Gastroesophageal sphincter (tissue), 4 donors: ENCODE measurements at places on chromosomes 1 and 21.
A peak's percentile ranks its signal among the peaks of the same experiment; 100 is the strongest.

- ATAC-seq: no peak
Observed at GRCh38 chr1:94821636-94822305, 1.6 kb downstream of the SLC44A3 start.

DNA sequence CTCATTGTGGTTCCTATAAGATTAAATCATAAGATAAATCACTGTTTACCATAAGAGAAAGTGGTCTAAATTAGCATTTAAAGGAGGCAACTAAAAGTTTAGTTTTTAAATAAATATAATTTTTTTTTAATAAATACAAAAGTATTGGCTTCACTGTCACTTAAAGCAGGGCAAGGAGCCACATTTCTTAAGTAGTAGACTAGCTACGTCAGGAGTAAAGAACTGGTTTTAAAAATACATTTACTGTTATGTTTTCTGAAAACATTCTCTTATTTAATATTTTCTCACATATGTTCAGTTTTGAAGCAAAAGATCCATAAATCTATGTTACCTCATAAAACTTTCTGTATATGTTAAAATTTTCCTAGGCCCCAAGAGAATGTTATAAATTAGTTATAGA is 2.2 kb downstream of the ANGPTL1 start:
- ATAC-seq: no peak

DNA sequence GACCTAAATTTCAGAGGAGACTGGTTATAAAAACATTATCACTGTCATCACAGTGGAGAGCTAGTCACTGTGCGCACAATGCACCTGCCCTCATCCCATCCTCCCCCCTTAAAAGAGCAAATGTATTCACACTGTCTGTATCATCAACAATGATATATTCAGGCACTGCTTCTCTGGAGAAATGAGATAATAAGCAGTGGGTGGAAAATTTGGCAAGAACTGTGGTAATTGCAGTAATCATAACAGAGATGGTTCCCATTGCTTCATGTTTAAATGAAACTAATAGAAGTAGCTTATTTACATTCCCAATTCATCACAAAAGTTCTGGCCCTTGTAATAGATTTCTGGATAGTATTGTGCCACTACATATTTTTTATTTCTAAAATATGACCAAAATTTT is 867.4 kb upstream of the ADGRL2 start:
- no peak for ATAC-seq

DNA sequence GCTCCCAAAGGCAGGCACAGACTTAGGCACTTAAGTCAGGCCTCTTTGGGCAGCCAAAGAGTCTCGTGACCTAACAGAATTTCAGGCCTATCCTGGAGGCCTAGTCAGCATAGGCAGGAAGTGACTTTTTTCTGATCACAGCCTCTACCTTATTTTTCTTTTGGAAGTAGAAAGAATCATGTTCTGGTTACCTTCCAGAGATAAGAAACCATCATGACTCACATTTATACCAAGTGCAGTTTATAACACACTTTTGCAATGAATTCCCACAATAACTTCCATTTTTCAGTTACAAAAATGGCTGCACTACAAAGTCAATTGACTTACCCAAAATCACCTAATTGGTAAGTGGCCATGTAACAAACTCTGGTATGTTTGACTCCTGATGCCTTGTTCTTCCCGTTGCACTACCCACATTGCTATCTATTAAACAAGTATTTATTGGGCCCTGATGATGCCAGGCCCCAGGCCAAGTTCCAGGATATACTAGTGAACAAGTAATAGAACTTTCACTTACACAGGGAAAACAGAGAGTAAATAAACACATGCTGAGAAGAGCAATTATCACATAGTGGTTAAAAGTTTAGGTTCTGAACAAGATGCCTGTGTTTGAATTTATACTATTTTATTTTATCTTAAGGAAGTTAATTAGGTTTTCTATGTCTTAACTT is 74.3 kb downstream of the SH3GLB1 start:
- ATAC-seq: no peak

- no peak for ATAC-seq
Observed at GRCh38 chr1:190067592-190067991, 410.1 kb downstream of the BRINP3 start.

DNA sequence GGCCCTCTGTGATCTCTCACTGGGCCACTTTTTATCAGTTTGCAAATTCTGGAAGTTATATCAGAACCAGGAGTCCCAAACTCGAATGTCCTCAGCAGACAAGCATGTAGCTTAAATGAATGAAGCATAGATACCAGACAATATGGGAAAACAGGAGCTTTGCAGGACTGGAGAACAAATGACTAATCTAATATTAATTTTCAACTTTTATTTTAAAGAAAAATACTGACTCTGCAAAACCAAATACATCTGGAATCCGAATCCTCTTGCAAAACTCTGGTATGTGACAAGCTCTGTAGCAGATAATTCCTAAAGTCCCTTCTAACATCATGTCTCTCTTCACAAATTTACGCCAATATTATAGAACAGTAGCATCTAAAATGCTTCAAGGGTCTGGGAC is 427.4 kb downstream of the TTLL7 start:
- ATAC-seq: no peak

DNA sequence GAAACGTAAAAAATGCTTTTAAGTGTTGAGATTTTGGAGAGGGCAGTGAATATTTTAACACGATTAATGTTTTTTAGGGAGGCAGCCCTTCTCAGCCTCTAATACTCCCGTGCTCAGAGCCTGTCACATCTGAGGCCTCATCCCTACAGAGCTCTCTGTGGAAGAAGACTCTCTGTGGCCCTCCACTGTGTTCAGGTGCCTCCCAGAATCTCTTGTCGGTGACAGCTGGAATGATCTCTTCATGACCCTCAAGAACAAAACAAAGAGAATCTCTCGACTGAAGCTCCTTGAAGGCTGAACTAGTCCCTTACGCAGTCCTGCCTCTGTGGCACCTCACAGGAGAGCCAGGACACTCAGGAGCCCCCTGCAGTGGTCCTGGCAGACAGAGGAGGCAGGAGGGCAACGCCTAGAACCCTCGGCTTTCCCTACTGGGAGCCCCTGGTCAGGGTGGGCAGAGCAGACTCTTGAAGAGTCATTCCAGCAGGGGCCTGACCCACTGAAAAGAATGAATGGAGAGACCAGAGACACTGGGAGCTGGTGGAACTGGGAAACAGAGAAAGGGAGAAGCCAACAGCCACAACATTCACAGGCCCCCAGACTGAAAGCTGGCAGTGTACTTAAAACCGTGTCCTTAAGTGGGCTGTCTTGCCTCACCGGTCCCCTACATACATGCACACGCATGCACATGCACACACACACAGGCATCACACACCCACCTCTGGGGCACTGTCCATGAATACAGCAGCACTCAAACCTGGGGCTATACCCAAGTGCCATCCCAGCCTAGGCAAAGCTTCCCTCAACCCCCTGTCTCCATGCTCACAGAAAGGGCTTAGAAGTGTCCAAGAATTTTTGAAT is 67.5 kb upstream of the ANGPTL1 start:
- ATAC-seq: peak; percentile 24

GRCh38 chr1:229664133-229664689 is 38.2 kb downstream of the URB2 start:
- no peak for ATAC-seq

DNA sequence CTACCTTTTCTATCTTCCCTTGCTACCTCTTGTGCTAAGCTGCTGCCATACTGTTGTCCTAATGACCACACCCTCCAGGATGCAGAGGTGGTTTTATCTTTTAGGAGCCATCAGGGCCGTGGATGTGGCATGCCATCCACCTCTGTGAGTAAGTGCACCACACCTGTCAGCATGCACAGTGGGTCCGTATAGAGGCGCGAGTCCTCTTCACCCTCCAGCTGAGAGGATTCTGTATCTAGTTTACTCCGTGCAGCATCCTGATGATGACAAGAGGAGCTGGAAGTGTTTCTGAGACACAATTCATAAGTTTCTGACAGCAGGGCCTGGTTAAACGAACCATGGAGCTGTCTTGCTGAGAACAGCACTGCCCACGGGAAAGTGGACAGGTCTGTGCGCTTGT is 11.2 kb downstream of the FAM3B start:
- ATAC-seq: no peak

- no peak for ATAC-seq
Observed at GRCh38 chr1:233606813-233607212, 7.1 kb upstream of the KCNK1 start.

DNA sequence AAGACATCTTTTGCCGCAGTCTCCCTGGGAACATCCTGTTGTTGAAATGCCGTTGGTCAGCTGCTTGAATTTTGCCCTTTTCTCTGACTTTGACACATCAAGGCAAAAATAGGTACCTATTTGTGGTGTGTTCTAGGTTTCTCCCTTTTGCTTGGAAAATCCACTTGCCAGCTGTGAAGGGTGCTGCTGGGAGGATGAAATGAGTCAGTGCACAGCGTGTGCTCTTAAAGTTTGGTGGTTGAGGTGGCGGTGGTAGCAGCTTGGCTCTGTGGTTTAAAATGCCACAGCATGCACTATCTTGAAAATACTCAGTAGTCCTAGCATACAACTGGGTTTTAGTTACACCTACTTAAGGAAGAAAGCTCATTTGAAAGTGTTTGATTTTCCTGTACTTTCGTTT is 183.8 kb downstream of the DHRS3 start:
- ATAC-seq: peak; percentile 57

GRCh38 chr21:31530897-31531705 is 128.4 kb upstream of the SOD1 start:
- ATAC-seq: no peak

GRCh38 chr1:91015794-91016550 is 5.9 kb downstream of the ZNF644 start:
- ATAC-seq: no peak

DNA sequence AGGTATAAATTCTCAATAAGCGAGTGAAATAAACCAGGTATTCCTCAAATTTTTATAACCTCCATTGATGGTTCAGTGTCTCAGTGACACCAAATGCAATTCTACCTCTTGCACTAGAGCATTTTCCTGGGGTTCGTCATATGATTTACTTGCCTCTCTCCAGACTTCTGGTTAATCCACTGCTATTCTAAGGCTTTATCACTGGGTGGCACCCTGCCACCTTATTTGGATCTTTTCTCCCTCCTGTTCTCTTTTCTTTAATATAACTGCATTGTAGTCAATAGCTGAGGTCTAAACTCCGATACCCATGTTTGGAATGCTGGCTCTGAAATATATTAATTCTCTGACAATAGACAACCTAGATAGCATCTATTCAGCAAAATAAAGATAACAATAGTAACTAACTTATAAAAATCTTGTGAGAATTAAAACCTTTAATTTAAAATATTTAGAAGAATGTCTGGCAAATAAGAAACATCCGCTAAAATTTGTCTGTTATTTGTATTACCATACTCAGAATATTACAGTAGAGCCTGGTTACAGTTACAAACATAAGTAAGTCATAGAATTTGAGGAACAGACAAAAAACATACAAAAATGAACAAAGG is 436.4 kb downstream of the PLA2G4A start:
- no peak for ATAC-seq

GRCh38 chr1:43366179-43366578 is 1.6 kb downstream of the ELOVL1 start:
- ATAC-seq: no peak

DNA sequence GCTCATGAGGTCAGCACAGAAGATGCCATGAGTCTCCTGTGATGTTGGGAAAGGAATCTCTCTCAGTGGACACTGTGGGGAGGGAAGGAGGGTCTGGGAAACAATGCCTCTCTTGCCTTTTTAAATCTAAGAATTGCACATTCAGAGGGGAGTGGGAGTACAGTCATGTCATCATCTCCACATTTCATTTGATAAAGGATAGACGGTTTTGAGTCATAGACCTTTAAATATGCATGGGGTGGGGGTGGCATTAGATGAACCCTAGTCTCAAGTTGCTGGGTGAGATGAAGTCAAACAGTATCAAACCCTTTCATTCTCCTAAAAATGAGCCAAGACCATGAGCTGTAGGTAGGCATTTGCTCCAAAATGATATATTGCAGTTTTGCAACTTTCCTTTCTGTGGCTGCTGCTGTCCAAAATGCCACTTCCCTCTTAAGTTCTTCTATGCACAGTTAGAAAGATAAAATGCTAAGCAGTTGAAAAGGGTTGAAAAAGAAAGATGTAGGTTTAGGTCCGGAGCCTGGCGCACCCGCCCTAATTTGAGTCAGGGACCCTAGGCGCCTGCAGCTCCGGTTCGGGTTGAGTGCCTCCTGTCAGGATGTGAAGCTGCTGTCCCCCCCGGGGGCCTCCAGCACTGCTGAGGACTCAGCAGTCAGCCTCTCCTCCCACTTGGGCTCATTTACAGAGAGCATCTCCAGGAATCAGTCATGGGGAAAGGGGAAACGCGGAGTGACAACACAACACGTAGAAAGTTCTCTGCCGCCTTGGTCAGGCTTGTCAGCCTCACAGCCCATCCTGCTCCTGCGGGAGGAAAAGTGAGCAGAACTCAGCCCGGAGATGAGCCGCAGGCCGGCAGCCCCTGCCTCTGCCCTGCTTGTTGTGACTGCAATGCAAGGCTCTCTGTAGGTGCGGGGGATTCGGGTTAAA is 479.3 kb upstream of the RUNX1 start:
- peak; percentile 41 for ATAC-seq

- no peak for ATAC-seq
Observed at GRCh38 chr21:32413697-32414578, 1.4 kb downstream of the EVA1C start.

DNA sequence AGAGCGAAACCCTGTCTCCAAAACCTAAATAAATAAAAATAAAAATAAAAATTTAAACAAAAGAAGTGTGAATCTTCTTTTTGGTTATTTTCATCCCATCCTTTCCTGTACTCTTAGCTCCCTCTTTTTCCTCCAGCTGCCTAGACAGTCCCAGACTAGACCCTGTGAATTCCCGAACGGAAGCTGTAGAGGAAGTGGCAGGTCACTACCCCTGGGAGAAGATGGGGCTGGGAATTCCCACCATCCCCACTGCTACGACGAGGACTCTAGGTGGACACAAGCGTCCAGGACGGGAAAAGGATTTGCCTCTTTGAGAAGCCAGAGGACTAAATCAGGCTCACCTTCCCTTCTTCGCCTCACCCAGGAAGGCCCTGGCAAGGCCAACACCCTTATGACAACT is 12.6 kb downstream of the RHBDL2 start:
- no peak for ATAC-seq

- ATAC-seq: peak; percentile 70
Observed at GRCh38 chr1:208162903-208163302, 81.3 kb downstream of the PLXNA2 start.

DNA sequence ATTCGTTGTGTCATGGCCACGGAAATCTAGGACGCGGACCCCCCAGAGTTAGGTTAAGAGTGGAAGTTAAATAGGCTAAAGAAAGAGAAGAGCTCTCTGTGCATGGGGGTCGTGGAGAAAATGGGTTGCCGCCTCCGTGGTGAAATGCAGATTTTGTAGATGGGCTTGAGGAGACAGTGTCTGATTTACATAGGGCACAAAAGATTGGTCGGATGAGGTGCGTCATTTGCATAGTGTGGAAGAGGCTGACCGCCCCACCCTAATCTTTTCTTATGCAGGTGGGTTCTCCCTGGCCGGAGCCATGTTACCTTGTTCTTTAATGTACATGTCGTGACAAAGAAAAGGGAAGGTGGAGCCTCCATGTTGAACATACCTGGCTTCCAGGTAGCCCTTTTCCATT is 14.3 kb upstream of the SLC5A9 start:
- ATAC-seq: no peak

DNA sequence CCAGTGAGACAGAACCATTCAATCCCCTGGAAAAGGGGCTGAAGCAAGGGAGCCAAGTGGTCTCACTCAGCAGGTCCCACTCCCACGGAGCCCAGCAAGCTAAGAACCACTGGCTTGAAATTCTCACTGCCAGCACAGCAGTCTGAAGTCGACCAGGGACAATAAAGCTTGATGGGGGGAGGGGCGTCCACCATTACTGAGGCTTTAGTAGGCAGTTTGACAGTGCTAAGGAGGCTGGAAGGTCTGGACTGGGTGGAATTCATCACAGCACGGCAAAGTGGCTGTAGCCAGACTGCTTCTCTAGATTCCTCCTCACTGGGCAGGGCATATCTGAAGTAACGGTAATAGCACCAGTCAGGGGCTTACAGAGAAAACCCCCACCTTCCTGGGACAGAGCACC is 105.4 kb upstream of the GORAB start:
- ATAC-seq: no peak
